Osteoblast (primary cell): ENCODE measurements at places on chromosomes 1 and 21.

DNA sequence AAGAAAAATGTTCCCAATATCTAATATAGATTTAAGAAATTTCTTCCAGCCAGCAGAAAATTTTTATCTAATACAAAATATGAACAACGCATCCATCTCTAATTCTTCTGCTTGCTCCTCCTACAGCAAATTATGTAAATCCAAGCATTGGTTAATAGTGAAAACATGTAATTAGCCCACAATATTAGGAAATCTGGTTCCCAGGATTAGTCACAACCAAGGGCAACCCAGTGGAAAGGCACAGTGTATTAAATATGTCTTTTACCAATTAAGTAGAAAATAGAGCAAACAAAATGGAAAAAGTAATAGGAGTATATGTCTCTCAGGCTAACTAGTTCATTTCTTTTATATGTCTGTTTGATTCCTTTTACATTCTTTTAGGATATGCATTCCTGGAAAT lies 59.4 kb upstream of the IFI44L start:
- H3K27ac ChIP-seq = no peak overlapping the region
- no peak for DNase-seq
- no peaks in the 10 kb centered on the region for H3K4me1 ChIP-seq
- no peak overlapping the region for H3K4me3 ChIP-seq
- no peaks in the 10 kb centered on the region for H3K36me3 ChIP-seq

DNA sequence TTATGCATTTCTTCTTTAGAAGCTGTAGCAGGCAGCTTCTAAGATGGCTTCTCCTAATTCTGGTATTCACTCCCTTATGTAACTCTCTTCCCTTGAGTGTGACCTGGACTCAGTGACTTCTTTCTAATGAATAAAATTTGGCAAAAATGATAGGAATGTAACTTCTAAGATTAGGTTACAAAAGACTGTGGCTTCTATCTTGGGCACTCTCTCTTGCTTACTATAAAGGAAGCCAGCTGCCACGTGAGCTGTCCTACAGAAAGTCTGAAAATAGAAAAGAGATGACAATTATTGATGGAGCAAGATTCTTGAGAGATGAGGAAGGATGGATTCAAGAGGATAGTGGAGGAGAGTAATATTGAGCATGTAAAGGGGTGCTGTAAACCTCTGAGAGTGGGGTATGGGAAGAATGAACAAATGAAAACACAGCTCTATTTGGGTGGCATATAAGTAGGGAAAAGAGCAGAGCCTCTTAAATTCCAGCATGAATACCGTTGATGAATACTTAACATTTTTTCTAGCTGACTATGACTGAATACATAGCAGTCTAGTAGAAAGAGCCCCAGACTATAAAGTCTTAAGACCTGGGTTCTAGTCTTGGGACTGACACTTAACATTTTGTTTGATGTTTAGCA lies 5.5 kb downstream of the TSEN15 start:
- H3K36me3 ChIP-seq = peaks cover 7% of the 10 kb centered on the region
- H3K27ac ChIP-seq = peak overlapping the region; percentile 78
- no peaks in the 10 kb centered on the region for H3K27me3 ChIP-seq
- H3K4me1 ChIP-seq = peaks cover 57% of the 10 kb centered on the region
- no peak for DNase-seq

GRCh38 chr1:9723068-9723805 lies 71.7 kb downstream of the PIK3CD start:
- no peaks in the 10 kb centered on the region for H3K27me3 ChIP-seq
- H3K36me3 ChIP-seq = peaks cover 27% of the 10 kb centered on the region
- no peak overlapping the region for H3K27ac ChIP-seq
- H3K4me3 ChIP-seq = no peak overlapping the region

DNA sequence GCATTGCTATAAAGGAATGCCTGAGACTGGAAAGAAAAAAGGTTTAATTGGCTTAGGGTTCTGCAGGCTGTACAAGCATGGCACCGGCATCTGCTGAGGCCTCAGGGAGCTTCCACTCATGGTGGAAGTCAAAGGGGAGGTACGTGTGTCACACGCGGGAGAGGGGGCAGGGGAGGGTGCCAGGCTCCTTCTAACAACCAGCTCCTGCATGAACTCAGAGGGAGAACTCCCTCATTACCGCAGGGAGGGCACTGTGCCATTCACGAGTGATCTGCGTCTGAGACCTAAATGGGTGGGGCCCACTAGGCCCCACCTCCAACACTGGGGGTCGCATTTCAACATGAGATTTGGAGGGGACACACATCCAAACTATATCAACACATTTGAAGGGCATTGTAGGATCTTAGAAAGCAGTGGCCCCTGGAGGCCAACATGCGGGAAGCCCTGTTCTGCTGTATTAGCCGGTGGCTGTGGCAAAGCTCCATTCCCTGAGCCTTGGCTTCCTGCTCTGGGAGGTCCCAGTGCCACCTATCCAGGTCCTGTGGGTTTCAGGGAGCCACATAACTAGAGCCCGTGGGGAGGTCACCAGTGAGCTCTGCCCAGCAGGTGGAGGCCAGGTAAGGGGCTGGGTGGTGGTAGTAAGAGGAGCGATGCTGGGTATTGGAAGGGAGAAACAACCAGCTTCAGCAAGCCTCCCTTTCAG lies 10.0 kb downstream of the WNT3A start:
- no peaks in the 10 kb centered on the region for H3K27me3 ChIP-seq
- no peak overlapping the region for H3K27ac ChIP-seq

- no peak overlapping the region for H3K27ac ChIP-seq
- no peak overlapping the region for H3K4me3 ChIP-seq
- no peaks in the 10 kb centered on the region for H3K27me3 ChIP-seq
- H3K4me1 ChIP-seq = no peaks in the 10 kb centered on the region
- no peak for DNase-seq
- H3K36me3 ChIP-seq = no peaks in the 10 kb centered on the region
Measured at GRCh38 chr1:28170001-28170596, 6.4 kb downstream of the PTAFR start.

DNA sequence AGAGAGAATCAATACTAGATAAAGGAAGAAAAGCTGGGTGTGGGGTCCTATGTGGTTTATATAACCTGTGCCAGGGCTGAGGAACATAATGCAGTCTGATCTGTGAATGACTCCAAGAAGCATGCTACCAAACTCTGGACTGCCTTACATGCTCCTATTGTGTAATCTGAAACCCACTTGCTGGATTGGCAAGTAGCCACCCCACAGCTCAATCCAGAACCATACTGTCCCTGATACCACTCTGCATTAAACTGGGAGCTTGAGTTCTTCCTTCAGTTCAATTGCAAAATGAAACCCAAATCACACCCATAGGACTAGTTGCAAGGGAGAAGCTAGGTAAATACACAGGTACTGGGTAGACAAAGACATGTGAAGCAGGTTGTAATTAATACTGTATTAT lies 115.4 kb upstream of the NEGR1 start:
- peaks cover 5% of the 10 kb centered on the region for H3K4me1 ChIP-seq
- no peaks in the 10 kb centered on the region for H3K27me3 ChIP-seq
- no peak overlapping the region for H3K4me3 ChIP-seq
- DNase-seq = no peak
- no peaks in the 10 kb centered on the region for H3K36me3 ChIP-seq

DNA sequence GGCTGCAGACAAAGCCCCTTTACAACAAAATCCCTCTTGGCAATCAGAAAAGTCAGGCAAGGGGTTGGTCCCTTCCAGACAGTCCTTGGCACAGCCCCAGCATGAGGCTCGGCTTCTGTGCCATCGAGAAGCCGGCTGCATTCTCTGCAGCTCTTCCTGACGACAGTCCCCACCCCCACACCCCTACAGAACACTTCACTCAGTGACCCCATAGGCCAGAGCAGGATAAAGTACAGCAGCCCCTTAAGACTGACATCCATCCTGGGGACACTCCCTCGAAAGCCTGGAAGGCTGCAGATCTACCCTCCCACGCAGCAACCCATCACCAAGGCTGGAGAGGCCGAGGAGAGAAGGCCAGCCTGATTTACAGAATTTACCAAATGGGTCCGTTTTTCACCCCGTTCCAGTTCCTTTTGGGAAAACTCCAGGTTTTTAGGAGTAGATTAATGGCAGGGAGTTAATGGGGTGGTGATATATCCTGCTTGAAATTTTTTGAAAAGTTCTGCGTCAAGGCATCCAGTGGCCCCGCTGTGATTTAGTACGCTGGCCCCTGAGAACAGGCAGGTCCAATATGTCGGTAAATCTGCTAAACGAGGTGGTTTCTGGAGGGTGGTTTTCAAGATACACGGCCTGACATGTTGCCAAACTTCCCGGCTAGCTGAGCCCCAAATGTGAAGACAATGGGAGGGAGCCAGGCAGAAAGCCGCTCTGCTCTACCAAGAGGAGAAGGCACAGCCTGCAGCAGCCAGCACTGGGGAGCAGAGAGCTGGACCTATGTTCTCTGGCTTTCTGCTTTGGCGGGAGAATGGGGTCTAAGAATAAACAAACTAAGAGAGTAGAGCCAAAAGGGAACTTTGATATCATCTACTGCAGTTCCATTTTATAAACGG lies 81.7 kb downstream of the SSBP3 start:
- peaks cover 13% of the 10 kb centered on the region for H3K4me1 ChIP-seq
- no peak overlapping the region for H3K27ac ChIP-seq
- H3K4me3 ChIP-seq = no peak overlapping the region
- H3K36me3 ChIP-seq = peaks cover 3% of the 10 kb centered on the region
- no peaks in the 10 kb centered on the region for H3K27me3 ChIP-seq

GRCh38 chr1:41294216-41294615 lies 52.1 kb upstream of the SCMH1 start:
- H3K4me3 ChIP-seq = no peak overlapping the region
- peaks cover 6% of the 10 kb centered on the region for H3K27me3 ChIP-seq
- H3K4me1 ChIP-seq = no peaks in the 10 kb centered on the region
- DNase-seq = no peak

GRCh38 chr1:207883660-207884250 lies 27.2 kb downstream of the CD34 start:
- H3K4me1 ChIP-seq = peaks cover 11% of the 10 kb centered on the region
- DNase-seq = no peak
- no peak overlapping the region for H3K27ac ChIP-seq
- H3K36me3 ChIP-seq = no peaks in the 10 kb centered on the region
- H3K27me3 ChIP-seq = peaks cover 11% of the 10 kb centered on the region

- no peaks in the 10 kb centered on the region for H3K27me3 ChIP-seq
- H3K4me1 ChIP-seq = no peaks in the 10 kb centered on the region
- H3K4me3 ChIP-seq = no peak overlapping the region
- DNase-seq = peak; percentile 37
Measured at GRCh38 chr1:158961178-158961577, 29.8 kb downstream of the PYHIN1 start.

- H3K36me3 ChIP-seq = peaks cover 6% of the 10 kb centered on the region
- H3K4me1 ChIP-seq = peaks cover 22% of the 10 kb centered on the region
Measured at GRCh38 chr1:219185486-219186117, 11.9 kb downstream of the LYPLAL1 start.

DNA sequence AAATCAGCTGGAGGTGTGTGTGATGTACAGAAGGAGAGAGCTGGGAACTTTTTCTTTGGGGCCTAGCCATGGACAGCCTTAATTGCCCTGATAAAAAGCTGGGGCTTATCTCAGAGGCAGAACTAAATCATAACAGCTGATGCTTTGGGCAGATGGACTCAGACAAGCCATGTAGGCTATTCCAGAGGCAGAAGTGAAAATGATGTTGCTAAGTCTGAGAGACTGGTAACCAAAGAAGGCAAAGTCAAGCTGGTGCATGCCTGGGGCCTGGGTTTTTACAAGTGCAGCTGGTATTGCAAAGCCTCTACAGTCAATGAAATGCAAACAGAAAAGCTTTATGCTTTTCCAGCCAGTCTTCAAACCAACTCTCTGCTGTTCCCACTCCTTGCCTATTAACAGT lies 39.0 kb upstream of the LMX1A start:
- H3K27ac ChIP-seq = no peak overlapping the region
- no peak overlapping the region for H3K4me3 ChIP-seq
- peaks cover 37% of the 10 kb centered on the region for H3K27me3 ChIP-seq
- H3K36me3 ChIP-seq = no peaks in the 10 kb centered on the region
- peaks cover 4% of the 10 kb centered on the region for H3K4me1 ChIP-seq
- no peak for DNase-seq

DNA sequence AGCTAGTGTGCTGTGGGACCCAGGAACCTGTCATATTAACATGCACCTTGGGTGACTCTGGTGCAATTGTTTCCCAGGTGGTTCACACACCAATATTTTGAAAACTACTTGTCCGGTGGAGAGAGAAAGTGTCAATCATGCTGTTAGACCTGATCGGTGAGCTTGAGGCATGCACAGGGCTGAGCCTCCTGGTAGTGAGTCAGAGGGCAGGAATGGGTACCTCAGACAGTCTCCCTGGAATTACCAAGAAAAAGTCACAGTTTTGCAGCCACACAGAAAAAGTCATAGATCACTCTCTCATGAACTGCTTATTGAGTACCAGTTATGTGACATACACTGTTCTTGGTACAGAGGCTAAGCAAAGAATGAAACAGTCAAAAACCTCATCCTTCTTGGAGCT lies 140.1 kb upstream of the NFIA start:
- no peak overlapping the region for H3K27ac ChIP-seq
- H3K4me3 ChIP-seq = no peak overlapping the region
- H3K36me3 ChIP-seq = no peaks in the 10 kb centered on the region
- H3K4me1 ChIP-seq = no peaks in the 10 kb centered on the region

GRCh38 chr1:197180252-197180878 lies 33.9 kb upstream of the ASPM start:
- no peak overlapping the region for H3K4me3 ChIP-seq
- no peak for DNase-seq
- peaks cover 29% of the 10 kb centered on the region for H3K36me3 ChIP-seq
- no peaks in the 10 kb centered on the region for H3K27me3 ChIP-seq

- peak overlapping the region; percentile 1 for H3K27ac ChIP-seq
- H3K36me3 ChIP-seq = peaks cover 100% of the 10 kb centered on the region
- no peaks in the 10 kb centered on the region for H3K27me3 ChIP-seq
- H3K4me3 ChIP-seq = no peak overlapping the region
- DNase-seq = no peak
- H3K4me1 ChIP-seq = peaks cover 11% of the 10 kb centered on the region
Measured at GRCh38 chr1:35179908-35180307, 13.0 kb downstream of the SFPQ start.

GRCh38 chr1:237269938-237270337 lies 228.0 kb downstream of the RYR2 start:
- no peaks in the 10 kb centered on the region for H3K36me3 ChIP-seq
- H3K4me3 ChIP-seq = no peak overlapping the region
- no peaks in the 10 kb centered on the region for H3K27me3 ChIP-seq

DNA sequence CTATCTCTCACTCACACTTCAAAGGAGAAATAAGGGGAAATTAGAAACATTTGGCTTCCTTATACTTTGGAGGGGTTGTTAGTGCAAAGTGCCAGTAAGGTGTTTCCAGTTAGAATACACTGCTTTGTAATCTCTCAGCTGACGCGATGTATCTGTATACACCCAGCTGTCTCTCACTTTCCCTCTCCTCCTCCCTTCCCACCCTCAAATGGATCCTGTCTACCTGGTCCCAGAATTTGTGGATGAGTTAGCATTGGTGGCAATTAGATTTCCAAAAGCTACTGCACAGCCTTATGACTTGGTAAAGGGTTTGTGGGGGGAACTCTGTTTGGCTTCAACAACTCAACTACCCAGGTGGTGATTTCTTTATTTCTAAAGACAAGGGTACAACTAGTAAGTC lies 10.5 kb downstream of the ATP1B1 start:
- H3K36me3 ChIP-seq = peaks cover 6% of the 10 kb centered on the region
- no peaks in the 10 kb centered on the region for H3K27me3 ChIP-seq
- no peak overlapping the region for H3K4me3 ChIP-seq
- no peak for DNase-seq

- no peak overlapping the region for H3K27ac ChIP-seq
- no peak overlapping the region for H3K4me3 ChIP-seq
- no peaks in the 10 kb centered on the region for H3K27me3 ChIP-seq
- H3K36me3 ChIP-seq = no peaks in the 10 kb centered on the region
- peaks cover 9% of the 10 kb centered on the region for H3K4me1 ChIP-seq
Measured at GRCh38 chr1:219701476-219701875, 88.6 kb upstream of the ZC3H11B start.

GRCh38 chr1:160070243-160071163 lies 543 bp upstream of the KCNJ10 start:
- H3K27ac ChIP-seq = no peak overlapping the region
- H3K4me1 ChIP-seq = no peaks in the 10 kb centered on the region
- peak overlapping the region; percentile 67 for H3K4me3 ChIP-seq
